ENCODE measurements at places on chromosomes 6 and 20.
A peak's percentile ranks its signal among the peaks of the same experiment; 100 is the strongest.

DNA sequence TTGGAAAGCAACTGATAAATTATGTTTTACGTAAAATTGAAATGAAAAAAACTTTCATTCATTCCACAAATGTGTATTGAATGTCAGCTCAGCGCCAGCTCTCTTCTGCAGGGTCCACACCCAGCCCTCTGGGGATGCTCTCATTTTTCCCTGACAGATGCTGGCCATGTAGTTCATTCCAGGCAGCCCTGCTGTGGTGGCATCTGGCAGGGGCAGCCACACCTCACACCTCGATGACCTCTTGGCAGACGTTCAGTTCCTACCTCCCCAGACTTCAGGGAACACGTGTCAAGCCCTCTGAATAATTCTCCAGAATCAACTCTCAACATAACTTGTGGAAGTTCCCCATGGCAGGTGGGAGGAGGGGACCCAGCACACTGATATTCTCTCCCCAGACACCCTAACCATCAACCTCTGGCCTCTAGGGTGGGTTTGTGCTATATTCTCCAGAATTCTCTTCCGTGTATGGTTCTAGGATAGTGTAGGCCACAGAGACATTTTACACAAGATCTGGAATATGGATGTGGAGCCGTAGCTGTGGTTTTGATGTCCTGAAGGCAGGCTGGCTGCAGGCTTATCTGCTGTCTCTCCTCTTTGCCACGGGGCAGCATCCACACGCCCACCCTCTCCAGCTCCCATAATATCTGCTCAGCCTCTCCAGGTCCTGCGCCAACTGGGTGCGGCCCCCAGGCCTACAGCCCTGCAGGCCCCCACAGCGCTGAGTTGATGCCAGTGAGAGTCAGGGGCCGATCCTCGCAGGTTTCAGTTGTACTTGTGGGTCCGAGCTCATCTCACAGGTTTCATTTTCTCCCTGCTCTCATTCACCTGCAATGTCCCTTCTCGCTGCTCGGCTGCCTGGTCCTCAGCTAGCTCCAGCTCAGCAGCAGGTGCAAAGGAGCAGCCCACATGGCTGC is 175.8 kb upstream of the ARID1B start:
- peak; percentile 12 for ATAC-seq

DNA sequence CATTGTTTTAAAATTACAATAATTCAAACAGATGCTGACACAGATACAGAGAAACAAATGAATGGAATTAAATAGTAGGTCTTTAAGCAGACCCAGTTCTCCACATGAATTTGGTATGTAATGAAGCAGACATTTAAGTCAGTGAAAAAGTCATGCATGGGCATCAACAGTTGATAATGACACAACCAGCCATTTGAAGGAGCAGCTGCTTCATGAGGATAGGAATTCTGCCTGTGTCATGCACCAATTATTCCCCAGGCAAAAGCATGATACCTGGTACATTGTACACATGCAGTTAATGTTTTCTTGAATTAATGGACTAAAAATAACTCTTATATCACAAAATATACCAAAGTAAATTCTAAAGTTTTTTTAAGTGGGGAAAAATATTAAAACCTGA is 11.2 kb upstream of the HEY2 start:
- no peak for ATAC-seq

DNA sequence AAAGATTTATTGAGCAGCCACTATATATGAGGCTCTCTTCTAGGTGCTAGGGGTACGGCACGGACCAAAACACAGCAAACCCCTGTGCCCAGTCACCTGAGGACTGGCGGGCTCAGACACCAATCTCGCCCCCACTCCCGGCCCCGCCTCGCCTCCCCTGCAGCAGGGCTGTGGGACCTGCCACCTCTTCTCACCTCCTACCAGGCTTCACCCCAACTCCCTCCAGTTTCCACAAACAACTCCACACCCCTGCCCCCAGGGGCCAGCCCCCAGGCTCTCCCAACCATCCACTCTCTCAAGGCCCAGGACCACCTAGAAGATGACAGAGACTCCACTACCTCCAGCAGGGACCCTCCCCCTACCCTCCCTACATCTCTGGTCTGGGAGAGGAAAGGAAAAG is 6.5 kb downstream of the TFEB start:
- no peak for ATAC-seq

- no peak for ATAC-seq
Measured at GRCh38 chr20:37728635-37728983, 34.8 kb downstream of the CTNNBL1 start.

DNA sequence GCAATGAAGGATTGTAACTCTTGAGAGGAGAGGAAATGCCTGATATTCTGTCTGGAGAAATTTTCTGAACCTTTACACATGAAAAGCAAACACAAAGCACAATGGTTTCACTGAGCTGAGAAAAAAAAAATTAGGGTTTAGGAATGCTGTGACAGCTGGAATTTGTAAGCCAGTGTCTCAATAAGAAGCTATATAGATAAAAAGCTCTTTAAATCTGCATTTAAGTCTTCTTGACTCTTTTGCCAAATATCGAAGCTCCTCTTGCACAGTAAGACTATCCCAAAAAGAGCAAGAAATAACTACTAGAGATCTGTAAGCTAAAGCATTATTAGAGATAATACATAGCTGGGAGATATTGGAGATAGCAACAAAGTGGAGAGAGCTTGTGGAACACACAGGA is 1334.0 kb upstream of the CITED2 start:
- no peak for ATAC-seq

GRCh38 chr6:6795393-6795792 is 206.9 kb downstream of the LY86 start:
- no peak for ATAC-seq

- ATAC-seq: no peak
Measured at GRCh38 chr6:43334466-43335095, 26.0 kb upstream of the CRIP3 start.

GRCh38 chr20:8971669-8972316 is 97.1 kb upstream of the PLCB4 start:
- no peak for ATAC-seq

DNA sequence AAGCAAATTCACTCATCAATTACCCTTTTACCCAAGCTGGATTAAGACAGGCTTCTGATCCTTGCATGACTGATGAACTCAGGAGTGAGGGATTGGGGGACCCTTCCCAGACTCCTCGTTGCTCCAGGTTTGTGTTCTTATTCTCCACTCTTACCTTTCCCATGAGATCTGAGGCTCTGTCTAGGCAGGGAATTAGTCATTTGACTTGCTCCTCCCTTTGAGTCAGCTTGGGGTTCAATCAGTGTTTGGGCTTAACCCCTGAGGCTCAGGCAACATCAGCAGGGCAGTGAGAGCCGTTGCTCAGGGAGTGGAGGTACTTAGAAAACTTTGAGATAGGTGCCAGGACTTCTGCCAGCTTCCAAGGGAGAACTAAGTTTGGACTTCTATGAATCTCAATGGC is 20.7 kb upstream of the TOX2 start:
- ATAC-seq: no peak

GRCh38 chr6:23977706-23978105 is 148.3 kb upstream of the NRSN1 start:
- no peak for ATAC-seq

- no peak for ATAC-seq
Measured at GRCh38 chr6:100173211-100173610, 179.2 kb upstream of the MCHR2 start.

DNA sequence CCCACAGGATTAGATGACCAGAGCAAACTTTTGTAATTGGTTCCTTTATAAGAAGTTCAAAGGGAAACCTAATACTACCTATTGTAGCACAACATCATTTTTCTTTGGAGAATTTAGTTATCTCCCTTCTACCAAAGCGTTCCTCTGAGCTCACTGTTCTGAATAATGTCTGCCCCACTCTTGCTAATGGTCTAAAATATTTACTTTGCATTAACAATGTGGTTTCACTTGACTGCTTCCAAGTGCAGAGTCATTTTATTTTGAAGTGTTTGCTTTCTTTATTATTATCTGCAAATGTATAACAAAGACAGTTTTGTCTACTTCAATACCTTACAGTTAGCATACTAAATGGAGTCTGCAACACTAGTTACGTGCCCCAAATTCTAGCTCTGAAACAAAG is 15.0 kb downstream of the TRAPPC3L start:
- no peak for ATAC-seq

- no peak for ATAC-seq
Measured at GRCh38 chr6:139154881-139155547, 20.1 kb downstream of the HECA start.

DNA sequence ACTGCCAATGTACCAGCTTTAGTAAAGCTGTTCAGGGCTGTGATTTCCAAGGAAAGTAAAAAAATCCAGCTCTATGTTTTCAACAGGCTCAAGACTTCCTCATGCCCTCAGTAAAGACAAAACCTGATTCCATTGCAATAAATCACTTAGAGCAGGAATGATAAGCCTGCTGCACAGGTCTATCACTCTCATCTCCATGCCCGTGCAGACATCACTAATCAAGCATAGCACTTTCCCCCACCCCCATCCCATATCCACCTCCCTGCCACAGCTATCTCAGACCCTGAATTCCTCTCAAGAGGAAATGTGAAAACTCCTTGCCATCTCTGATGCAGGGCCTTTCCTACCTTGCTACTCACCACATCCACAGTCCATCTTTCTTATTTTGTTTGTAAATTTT is 554.9 kb downstream of the MAFB start:
- no peak for ATAC-seq

- no peak for ATAC-seq
Measured at GRCh38 chr20:19095762-19096161, 116.7 kb upstream of the SLC24A3 start.

DNA sequence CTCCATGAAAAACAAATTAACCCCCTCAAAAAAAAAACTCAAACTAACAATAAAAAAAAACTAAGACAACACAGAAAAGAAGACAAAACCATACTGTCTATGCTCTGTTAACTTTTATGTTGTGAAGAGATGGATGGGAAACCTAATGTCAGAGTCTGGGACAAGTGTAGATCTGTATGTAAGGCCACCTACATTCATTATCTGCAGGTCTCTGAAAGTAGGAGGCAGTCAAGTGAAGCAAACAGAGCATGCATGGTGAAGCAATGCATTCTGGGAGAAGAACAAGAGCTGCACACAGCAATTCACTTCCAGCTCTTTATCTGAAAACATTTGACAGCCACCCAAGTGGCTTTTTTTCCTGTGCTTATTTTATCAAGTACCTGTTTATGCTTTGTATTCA is 452.0 kb downstream of the EPHA7 start:
- ATAC-seq: no peak

GRCh38 chr6:112665815-112666214 is 318.7 kb downstream of the RFPL4B start:
- no peak for ATAC-seq

DNA sequence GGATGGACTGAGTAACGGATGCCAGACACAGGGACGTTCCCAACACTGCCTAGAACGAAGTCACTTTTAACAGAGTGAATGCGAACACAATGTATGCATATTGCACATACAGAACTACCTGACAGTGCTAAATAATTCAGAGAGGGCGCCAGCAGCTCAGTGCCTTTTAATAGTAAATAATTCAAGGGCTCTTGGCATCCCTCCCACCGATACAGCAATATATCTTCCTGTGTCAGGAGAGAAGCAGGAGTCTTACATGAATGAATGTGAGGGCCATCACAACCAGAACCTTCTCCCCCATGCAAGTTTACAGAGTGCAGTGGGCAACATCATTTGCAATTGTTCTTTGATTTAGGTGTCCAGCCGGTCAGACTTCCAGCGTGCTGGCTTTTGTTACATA is 88.4 kb upstream of the KCNG1 start:
- ATAC-seq: no peak

- no peak for ATAC-seq
Measured at GRCh38 chr6:5732496-5732895, 274.2 kb downstream of the NRN1 start.

DNA sequence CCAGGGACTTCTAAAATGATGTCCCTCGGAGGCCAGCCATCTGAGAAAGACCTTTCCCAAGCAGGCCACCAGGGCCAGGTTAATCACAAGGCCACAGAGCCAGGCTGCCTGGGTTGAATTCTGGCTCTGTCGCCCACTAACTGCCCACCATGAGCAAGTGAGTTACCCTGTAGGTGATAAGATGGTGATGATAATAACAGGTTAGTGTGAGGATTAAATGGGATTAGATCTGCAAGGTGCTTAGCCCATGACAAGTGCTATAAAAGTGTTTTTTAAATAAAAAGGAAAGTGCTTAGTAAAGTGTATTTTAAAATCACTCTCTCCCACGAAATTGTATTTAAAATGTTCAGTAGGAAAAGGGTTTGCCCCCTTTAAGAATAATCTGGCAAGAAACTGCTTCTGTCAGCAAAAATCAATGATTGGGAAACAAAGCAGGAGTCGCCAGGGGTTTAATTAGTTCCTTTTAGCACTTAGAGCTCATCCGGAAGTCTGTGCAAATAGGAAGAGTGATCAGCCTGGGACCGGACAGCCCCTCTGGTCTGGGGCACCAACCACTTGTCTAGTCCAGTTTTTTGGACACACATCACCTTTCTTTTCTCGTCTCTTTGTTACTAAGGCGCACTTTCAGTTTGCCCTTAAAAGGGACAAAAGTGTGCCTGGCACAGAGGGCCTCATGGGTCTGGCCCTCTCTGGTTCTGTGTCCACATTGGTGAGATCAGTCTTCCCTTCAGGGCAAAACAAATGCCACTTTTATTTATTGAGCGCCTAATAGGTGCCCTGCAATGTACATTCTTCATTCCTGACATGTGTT is 150.4 kb downstream of the GRM4 start:
- ATAC-seq: no peak

GRCh38 chr6:138538390-138539031 is 39.2 kb upstream of the NHSL1 start:
- no peak for ATAC-seq

DNA sequence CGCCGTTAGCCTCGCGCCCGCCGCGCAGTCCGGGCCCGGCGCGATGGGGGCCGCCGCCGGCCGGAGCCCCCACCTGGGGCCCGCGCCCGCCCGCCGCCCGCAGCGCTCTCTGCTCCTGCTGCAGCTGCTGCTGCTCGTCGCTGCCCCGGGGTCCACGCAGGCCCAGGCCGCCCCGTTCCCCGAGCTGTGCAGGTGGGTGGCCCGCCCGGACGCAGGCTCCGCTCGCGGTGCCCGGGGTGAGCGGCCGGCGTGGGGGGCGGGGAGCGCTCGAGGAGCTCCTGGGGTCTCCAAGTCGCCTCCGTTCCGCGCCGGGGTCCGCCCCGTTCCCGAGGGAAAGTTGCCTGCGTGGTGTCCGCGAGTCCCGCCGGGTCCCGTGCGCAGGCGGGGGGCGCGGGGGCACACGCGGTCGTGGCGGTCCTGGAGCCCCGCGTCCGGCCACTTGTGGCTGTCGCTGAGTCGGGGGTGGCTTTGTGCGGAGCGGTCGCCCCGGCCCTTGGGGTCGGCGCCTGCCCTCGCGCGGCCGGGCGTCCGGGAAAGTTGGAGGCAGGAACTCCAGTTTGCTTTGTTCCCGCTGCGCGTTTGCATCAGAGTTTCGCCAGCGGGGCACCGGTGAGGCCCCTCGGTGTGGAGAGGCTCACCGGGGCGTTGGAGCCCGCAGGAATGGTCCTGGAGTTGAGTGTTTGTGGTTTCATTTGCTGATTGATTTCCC is 476 bp downstream of the IGF2R start:
- ATAC-seq: peak; percentile 77

DNA sequence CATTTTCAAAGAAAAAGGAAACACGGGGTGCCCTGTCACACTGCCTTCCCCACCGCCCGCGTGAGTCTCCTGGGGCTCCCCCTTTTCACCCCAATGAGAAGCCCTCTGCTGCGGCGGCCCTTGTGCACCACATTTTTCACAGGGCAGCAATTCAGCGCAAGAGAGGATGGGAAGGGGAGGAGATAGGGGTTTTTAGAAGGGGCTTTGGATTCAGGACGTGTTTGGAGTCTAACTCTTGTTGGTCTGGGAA is 726 bp upstream of the ARFGEF3 start:
- ATAC-seq: no peak
